A549 treated with ZK216348 at 1 μM for 4 hours (cell line): ENCODE measurements at places on chromosomes 2 and 18. TPM values are rescaled to one million over a fixed set of nuclear protein-coding genes. Genes with fewer than 3 reads are reported as not detected.

GCG gene
- total RNA-seq: not detected in 5 replicates

LYPD6 gene
- 0.06 to 0.19 TPM (median 0.11 TPM) in 4 of 5 replicates, not detected in the other for total RNA-seq

GREB1L gene
- 1.6 to 4.5 TPM (median 3.2 TPM) in 5 replicates for total RNA-seq

TUBA3D gene
- total RNA-seq: 0.78 to 1.7 TPM (median 0.90 TPM) in 5 replicates

OST4 gene
- 550 to 647 TPM (median 575 TPM) in 5 replicates for total RNA-seq

CHN1 gene
- 18.0 to 21.7 TPM (median 19.0 TPM) in 5 replicates for total RNA-seq

TCF23 gene
- total RNA-seq: not detected in 5 replicates

PSD4 gene
- total RNA-seq: 8.0 to 12.9 TPM (median 10.9 TPM) in 5 replicates

DNAJC5G gene
- total RNA-seq: not detected in 5 replicates

CCT7 gene
- total RNA-seq: 554 to 823 TPM (median 598 TPM) in 5 replicates

TEKT4 gene
- not detected in 5 replicates for total RNA-seq

TRIM54 gene
- total RNA-seq: 0.40 to 0.73 TPM (median 0.57 TPM) in 5 replicates

PRSS56 gene
- 0.08 to 0.31 TPM (median 0.20 TPM) in 4 of 5 replicates, not detected in the other for total RNA-seq

DSC2 gene
- total RNA-seq: 0.66 to 1.9 TPM (median 1.1 TPM) in 5 replicates
